T1000 (cell line): ENCODE measurements at places on chromosomes 4 and X.

DNA sequence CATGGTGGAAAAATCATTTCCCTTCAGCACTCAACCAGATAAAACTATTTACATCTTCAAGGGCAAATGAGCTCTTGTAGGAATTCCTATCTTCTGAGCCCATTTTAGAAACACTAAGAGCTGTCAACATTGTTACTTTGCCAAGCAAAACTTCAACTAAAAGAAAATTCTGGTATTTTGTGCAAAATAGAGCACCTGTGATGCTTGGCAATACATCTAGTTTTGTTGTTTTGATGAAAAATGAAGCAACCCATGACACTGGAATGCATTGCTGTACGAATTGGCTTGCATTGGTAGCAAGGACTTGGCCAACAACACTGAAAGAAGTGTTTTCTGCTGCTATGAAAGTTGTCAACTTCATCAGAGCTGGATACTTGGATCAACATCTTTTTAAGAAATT lies 194.4 kb downstream of the COX18 start:
- no peak for DNase-seq

- peak; percentile 12 for DNase-seq
Observed at GRCh38 chr4:168408620-168409019, 71.7 kb downstream of the DDX60L start.

DNA sequence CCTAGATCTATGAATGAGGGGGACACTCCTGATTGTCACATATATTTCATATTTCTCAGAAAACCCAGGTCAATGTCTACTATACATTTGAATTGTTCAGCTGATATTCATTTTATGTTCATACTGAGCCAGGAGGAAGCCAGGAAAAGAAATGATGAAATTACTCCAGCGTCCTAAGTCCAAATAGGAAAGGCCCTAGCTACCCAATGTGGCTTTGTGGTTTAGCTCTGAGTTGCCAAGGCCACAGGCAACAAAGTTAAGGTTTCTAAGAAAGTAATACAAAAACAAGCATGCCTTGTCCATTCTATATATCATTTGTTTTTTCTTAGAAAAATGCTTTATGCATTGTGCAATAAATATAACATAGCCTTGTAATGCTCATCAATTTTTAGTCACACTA lies 4.5 kb upstream of the CSN2 start:
- no peak for DNase-seq

DNA sequence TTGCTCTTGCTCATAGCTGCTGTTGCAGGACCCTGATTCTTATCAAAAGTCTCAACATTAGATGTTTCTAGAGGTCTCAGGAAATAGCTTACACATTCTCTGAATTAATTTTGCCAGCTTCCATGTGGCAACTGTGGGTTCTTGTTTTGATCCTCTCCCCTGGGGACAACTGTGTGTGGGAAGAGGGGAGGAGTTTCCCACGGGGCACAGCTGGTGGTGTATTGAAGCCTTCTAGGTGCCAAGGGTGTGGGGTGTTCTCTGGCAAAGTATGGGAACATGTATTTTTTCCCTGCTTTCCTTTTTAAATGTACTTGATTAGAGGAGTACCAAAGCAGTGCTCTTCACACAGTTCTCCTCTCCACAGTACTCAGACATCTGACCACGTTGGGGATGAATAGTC lies 212.7 kb downstream of the RPA4 start:
- DNase-seq: no peak

DNA sequence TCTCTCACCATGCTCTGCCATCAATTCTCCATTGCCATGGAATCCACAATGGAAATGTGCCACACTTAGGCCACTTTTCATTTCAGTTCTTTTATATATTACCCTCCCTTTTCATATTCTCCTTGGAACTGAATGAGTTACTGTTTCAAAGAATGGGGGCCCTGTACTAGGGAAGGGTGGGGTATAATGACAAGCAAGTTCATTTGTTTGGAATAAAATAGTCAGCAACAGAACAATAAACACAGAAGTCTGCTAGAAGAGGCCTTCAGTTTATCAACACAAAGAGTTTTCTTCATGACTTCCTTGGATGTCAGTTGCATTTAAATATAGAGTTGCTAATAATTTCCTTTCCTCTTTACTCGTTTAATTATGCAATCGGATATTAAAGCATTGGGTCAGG lies 478.3 kb upstream of the FTHL17 start:
- no peak for DNase-seq

DNA sequence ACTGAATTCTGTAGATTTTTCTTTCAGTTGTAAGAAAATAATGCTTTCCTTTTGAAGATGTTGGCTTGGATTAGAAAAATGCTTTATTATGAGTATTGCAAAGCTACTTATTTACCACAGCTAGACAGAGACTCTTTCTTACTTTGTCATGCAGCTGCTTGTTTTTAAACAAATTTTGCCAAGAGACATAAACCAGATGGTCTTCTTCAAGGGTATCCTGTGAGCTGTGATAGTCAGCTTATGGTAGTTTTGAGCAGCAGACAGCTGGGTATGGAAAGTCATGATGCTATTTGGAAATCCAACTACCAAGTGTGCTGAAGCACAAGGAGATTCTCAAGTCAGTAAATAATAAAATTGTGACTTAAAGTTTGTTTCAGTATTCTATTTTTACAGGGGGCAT lies 941.5 kb downstream of the DMD start:
- no peak for DNase-seq

GRCh38 chr4:57020467-57021101 lies 41.9 kb downstream of the POLR2B start:
- DNase-seq: peak; percentile 6

DNA sequence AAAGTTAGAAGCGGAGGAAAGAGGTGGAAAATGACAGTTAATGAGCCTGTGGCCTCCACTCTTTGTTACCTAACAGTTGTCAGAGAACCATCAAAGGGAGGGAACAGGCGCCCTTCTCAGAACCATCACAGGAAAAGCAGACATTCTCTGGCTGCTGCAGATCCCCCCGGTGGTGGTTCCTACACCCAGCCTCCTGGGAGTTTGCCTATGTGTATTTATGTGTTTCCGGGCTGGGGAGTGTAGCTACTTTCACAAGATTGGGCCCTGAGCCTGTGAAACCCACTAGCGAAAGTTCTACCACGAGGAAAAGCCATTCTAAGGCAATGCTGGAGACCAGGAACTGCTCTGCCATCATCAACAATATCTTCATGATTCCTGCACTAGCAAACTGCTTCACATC lies 52.7 kb upstream of the BCOR start:
- DNase-seq: no peak

- no peak for DNase-seq
Observed at GRCh38 chr4:155545456-155545855, 121.2 kb upstream of the GUCY1A1 start.

GRCh38 chr4:155822572-155822971 lies 43.5 kb downstream of the ASIC5 start:
- DNase-seq: no peak

DNA sequence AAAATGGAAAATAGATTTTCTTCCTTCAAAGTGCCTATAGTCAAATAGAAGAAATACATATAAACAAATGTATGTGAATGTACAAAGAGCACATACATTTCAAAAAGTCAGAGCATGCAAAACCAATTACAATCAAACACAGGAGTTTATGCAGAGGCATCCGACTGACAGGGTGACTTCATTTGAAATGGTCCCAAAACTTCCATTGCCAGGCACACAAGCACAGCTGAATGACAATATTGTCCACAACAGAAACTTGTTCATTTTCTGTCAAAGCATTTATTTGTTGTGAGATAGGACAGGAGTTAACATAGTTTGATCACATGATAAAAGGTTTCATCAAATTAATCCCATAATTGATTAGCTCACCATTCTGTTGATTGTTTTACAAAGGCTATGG lies 96.4 kb upstream of the TTC29 start:
- DNase-seq: no peak

GRCh38 chr4:88605736-88606135 lies 13.5 kb downstream of the HERC3 start:
- no peak for DNase-seq

GRCh38 chr4:143335979-143336780 lies 496 bp upstream of the GAB1 start:
- peak; percentile 46 for DNase-seq

DNA sequence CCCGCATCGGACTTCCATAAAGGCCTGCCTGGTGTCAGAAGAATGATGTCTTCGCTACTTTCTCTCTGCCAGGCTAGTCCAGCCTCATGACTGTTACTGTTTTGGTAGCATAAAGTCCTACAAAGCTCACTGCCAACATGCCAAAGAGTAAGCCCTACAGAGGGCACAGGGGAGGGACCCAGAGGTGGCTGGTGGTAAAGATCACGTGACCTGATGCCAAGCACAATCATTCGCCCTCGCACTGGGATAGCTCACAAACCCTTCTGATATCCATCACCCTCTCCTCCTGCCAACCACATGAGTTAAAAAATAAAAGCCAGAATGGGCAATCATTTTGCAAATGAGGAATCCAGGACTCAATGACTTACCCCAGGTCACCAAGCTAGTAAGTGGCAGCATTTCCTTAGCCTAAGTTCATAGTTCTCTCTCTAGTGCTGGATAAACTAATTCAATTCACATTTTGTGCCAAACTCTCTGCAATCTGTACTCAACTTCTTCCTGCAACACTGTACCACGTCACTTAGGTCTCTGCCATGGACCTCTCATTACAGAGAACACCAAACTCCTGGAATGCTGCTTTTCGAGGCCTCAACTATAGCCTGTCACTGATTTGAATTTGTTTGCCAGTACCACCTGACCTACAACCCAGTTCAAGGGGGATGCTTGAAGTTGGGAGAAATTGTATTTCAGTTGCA lies 178.1 kb downstream of the SH3KBP1 start:
- DNase-seq: no peak

DNA sequence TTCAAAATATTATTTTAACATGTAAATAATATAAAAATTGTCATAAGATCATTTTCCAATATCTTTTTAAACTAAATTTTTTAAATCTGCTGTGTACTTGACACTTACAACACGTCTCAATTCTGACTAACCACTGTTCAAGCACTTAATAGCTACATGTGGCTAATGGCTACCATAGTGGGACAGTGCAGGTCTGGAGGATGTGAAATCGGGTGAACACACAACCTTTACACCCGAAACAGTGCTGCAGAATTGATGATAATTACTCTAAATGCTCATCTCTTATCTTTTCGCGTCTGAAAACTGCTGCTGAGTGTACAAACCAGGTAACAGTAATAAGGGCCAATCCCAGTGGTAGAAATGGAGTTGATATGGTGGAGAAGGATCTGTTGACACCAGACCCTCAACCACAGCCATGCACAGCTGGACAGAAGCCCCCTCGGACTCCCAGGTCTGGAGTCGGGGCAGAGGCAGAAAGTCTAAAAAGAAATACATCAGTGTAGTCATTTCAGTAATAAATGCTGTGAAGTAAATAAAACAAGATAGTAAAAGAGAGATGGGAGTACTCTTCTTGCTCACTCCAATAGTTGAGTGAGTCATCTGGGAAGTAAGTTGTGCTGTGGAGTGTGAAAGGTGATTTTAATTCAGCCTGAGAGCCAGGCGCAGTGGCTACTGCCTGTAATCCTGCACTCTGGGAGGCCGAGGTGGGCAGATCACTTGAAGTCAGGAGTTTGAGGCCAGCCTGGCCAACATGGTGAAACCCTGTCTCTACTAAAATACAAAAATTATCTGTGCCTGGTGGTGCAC lies 150.0 kb downstream of the CBR4 start:
- DNase-seq: no peak

DNA sequence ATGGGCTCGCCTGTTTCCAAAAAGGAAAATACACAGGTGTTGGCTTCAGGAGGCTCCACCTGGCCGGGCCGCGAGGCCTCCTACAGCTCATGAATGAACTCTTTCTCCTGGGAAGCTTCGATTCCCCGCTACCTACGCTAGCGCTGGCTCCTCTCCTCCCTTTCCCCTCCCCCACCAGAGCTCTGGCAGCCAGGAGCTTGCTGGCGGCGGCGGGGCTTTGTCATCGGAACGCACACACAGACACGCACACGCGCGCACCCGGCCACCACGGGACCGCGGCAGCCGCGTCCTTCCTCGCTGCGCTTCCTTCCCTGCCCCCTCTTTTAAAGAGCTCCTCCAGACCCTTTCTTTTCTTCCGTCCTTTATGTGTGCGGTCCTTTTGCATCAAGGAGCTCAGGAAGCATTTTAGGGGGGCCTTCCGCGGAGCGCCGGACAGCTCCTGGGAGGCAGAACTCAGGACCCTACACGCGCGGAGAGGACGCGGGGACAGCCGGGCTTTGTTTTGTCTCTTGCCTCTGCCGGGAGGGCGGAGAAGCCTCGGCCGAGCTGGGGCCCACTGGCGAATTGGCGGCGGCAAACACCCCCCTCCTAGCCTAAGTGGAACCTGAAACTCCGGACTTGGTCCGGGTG lies 70.2 kb upstream of the BCOR start:
- DNase-seq: no peak

GRCh38 chr4:37516057-37516775 lies 170.0 kb downstream of the RELL1 start:
- peak; percentile 18 for DNase-seq

DNA sequence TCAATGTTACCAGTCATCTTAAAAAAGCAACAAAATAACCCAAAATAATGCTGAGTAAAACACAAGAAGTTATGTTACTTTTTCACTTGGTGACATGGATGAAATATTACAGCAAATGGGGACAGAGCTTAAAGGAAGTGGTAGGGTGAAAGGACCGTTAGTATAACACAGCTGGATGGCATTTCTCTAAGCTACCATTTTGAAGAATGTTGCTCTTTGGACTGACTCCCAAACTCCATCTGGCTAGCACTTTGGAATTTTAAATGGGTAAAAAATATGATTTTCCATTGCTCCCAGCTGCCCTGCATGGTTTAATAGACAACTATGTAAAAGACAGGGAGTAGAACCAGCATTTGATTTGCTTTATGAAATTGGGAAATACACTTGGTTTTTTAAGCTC lies 27.6 kb downstream of the CLCN5 start:
- DNase-seq: no peak

GRCh38 chr4:1015179-1015578 lies 3.8 kb downstream of the FGFRL1 start:
- no peak for DNase-seq

DNA sequence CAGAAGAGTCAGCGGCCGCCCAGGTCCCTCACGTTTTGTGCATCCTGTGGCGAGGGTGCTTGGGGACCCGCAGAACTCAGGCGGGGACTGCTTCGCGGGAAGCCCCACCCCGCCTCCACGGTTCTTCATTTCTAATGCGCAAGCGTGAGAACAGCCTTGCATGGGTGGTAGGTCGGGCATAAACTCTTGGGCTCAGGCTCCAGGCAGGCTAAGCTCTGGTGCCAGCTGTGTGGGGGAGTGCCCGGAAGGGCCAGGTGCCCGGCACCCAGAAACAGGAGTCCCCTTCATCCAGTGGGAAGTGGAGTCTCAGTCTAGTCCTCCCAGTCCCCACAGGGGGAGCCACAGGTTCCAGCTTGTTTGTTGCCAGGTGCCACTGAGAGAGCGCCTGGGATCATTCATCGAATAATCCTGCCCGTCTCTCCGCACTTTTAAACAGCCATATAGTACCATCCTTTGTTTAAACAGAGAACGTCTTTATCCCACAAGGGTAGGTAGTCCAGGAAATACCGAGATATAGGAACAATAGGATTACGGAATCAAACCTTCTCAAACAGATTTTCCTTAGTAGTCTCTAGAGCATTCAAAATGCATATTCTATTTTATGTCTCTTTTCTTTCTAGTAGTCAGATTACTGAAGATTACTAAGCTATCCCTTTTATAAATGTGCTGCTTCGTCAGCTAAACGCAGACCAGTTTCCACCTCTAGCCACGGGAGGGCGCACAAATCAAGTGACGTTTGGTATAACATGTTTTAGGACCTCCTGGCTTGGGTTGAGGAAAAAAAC lies 12.7 kb upstream of the RBBP7 start:
- DNase-seq: peak; percentile 3
